ENCODE measurements at places on chromosomes 12 and 14. TPM values are rescaled to one million over a fixed set of nuclear protein-coding genes. Genes with fewer than 3 reads are reported as not detected.

DNA sequence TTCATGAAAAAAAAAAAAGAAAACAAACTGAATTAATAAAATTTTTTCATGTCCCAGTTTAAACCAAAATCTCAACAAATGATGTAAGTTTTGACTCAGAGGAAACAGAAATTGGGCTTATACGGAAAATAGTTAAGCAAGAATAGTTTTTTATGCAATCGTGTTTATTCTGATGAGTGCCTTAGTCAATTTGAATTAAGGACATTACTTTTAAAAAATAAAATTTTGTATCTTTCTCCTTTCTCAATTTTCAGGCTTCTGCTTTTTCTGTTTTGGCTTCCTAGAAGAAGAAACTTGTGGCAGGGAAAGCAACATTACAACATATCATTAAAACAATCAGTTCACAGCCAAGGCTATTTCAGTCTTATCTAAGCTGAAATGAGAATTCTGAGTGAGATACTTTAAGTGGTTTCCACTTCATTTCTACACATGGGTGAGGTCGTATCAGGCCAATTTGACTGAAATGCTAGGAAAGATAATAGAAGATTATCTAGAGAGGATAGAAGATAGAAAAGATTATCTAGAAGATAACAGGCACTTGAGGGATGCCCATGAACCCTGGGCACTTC is 52.4 kb downstream of the BCL2L14 start:
- DNase-seq: no peak

DNA sequence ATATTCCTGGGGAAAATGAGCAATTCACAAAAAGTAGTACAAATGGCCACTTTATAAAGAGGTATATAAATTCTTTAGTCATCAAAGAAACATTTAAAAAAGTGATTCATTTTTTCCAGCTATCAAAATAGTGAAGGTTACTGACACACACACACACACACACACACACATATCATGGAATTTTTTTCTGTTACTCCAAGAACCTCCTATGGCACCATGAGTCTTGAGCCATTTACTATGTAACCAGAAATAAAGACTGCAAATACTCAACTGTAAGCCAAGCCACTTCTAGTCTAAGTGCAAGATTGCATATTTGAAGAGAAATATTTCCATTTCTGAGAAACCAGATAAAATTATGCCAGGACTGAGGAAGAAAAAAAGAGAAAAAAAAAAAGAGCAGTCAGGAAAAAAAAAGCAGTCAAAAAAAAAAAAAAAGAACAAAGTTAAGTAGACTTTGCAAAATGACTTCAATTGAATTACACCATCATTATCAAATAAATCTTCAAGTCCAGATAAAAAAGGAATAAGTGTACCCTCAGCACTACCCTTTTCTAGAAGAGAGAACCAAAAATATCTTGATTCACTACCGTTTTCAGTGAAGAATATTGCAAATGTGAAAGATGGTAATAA is 275.7 kb downstream of the DAD1 start:
- DNase-seq: no peak

DNA sequence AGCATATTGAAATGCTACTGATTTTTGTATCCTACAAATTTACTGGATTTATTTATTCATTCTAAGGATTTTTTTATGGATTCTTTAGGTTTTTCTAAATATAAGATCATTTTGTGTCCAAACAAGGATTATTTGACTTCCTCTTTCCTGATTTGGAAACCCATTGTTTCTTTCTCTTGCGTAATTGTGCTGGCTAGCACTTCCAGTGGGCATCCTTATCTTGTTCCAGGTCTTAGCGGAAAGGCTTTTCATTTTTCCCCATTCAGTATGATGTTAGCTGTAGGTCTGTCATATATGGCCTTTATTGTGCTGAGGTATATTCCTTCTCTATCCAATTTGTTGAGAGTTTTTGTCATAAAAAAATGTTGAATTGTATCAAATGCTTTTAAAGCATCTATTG is 57.2 kb upstream of the RHOJ start:
- no peak for DNase-seq

GPRC5A gene
- total RNA-seq: 17.6 TPM

GPX2 gene
- not detected for total RNA-seq
